ENCODE measurements at places on chromosomes 2 and 18.

- H3K4me3 ChIP-seq: no peak overlapping the region
- no peaks in the 10 kb centered on the region for H3K36me3 ChIP-seq
- H3K27ac ChIP-seq: no peak overlapping the region
- no peaks in the 10 kb centered on the region for H3K27me3 ChIP-seq
- no peaks in the 10 kb centered on the region for H3K4me1 ChIP-seq
- no peak for DNase-seq
Observed at GRCh38 chr18:5266721-5267120, 28.8 kb downstream of the ZBTB14 start.

DNA sequence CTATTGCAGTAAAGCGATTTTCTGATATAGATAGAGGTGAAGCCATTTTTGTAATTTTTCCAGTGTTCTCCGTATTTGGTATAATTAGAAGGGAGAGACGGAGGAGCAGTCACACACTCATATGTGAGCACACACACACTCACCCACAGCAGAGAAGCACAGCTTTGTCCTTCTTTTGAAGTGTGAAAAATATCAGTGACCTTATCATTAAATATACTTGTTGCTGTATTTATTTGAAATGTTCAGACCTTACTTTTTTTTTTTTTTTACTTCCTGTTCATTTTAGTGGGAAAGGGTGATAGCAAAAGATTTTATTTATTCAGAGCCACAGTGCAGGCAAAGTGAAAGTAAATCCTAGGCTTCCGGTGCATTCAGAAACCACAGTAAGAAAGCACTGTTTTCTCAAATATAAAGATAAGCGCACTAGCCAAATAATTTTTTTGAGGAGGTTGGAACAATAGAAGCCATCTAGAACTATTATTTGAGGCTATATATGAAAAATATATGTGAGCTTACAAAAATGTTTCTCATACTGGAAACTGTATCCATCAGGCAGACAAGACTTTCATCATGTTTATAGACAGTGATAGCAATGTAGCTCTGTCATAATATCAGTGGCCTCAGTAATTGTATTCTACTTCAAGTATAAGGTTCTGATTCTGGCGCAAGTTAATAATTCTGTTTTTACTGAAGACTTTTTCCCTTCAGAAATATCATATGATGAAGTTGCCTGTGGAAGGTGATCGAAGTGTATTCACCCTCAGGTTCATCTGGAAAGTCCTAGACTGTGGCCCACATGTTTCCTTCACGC is 37.2 kb downstream of the TSHZ1 start:
- H3K27ac ChIP-seq: peak overlapping the region; percentile 70
- no peak for DNase-seq
- H3K4me3 ChIP-seq: peak overlapping the region; percentile 35
- no peaks in the 10 kb centered on the region for H3K36me3 ChIP-seq

GRCh38 chr2:220959391-220959802 is 612.7 kb downstream of the EPHA4 start:
- no peaks in the 10 kb centered on the region for H3K27me3 ChIP-seq
- H3K27ac ChIP-seq: no peak overlapping the region
- DNase-seq: no peak
- no peaks in the 10 kb centered on the region for H3K36me3 ChIP-seq
- H3K4me3 ChIP-seq: no peak overlapping the region

- no peaks in the 10 kb centered on the region for H3K36me3 ChIP-seq
- H3K27me3 ChIP-seq: no peaks in the 10 kb centered on the region
- H3K4me1 ChIP-seq: no peaks in the 10 kb centered on the region
- no peak for DNase-seq
- no peak overlapping the region for H3K4me3 ChIP-seq
Observed at GRCh38 chr2:140895378-140895777, 1235.4 kb downstream of the LRP1B start.

DNA sequence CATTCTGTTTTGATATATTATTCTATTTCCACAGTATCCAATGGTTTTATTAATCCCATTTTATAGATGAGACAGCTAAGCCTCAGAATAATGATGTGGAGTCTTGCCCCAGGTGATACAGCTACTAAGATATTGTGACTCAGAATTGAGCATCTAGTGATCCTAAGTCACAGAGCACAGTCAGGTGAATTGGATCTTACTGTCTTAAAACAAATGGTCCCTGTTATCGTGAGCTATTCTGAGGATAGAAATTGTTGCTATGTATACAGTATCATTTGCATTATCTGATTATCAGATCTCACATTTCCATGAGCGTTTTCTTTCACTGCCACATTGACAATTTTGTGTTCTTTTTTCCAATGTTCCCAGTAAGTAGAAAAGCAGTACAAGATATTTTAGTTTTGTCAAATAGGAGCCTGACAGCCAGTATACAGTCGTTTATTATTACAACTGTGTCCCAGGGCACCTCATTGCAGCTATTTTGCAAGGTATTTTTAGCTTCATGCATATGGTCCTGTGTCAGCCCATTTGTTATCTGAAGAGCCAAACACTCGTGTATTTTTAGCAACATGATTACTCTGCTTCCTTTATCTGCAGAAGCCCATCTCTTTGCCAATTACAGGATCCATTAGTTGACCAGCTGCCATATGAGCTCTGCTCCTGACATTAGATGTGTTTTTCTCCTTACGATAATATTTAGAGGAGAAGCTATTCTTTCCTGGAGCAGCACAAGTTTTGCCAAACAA is 25.1 kb upstream of the SGPP2 start:
- H3K27ac ChIP-seq: no peak overlapping the region
- DNase-seq: no peak

- no peak for DNase-seq
- no peak overlapping the region for H3K4me3 ChIP-seq
- H3K36me3 ChIP-seq: no peaks in the 10 kb centered on the region
- H3K27ac ChIP-seq: no peak overlapping the region
- H3K27me3 ChIP-seq: no peaks in the 10 kb centered on the region
Observed at GRCh38 chr2:171807831-171808393, 86.1 kb downstream of the SLC25A12 start.

DNA sequence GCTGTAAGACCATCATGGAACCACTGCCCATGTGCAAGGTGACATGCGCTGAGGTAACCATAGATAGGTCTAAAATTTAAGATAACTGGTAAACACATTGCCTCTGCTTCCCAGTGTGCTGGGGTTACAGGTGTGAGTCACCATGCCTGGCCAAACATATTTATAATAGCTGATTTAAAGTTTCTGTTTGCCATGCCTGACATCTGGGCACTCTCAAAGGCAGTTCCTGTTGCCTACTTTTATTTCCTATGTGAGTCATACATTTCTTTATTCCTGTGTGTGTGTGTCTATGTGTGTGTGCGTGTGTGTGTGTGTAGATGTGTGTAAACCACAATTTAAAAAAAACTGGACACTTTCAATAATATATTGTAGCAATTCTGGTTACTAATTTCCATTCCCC is 415.2 kb upstream of the NETO1 start:
- H3K4me1 ChIP-seq: no peaks in the 10 kb centered on the region
- no peak overlapping the region for H3K4me3 ChIP-seq
- no peaks in the 10 kb centered on the region for H3K27me3 ChIP-seq
- no peaks in the 10 kb centered on the region for H3K36me3 ChIP-seq

- H3K36me3 ChIP-seq: no peaks in the 10 kb centered on the region
- no peaks in the 10 kb centered on the region for H3K4me1 ChIP-seq
- no peak overlapping the region for H3K4me3 ChIP-seq
- DNase-seq: no peak
Observed at GRCh38 chr2:19801367-19802080, 100.3 kb downstream of the TTC32 start.

DNA sequence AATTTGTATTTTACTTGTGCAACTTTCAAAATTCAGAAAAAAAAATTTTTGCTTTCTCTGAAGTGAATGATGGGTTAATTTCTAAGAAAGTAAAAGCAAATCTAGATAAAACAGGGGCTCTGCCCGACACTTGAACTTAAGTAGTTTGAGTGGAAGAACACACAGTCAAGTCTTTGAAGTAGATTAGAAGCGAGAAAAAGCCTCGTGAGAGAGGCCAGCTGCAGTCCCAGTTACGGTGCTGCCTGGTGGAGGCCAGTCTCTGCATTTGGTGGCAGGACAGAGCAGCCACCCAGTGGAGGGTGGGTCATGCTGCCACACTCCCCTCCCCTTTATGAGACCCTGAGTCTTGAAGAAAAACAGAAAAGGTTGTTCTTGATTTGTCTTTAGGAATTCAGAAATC is 81.8 kb downstream of the INPP5D start:
- H3K4me3 ChIP-seq: no peak overlapping the region
- H3K4me1 ChIP-seq: no peaks in the 10 kb centered on the region
- H3K36me3 ChIP-seq: no peaks in the 10 kb centered on the region
- no peak overlapping the region for H3K27ac ChIP-seq

DNA sequence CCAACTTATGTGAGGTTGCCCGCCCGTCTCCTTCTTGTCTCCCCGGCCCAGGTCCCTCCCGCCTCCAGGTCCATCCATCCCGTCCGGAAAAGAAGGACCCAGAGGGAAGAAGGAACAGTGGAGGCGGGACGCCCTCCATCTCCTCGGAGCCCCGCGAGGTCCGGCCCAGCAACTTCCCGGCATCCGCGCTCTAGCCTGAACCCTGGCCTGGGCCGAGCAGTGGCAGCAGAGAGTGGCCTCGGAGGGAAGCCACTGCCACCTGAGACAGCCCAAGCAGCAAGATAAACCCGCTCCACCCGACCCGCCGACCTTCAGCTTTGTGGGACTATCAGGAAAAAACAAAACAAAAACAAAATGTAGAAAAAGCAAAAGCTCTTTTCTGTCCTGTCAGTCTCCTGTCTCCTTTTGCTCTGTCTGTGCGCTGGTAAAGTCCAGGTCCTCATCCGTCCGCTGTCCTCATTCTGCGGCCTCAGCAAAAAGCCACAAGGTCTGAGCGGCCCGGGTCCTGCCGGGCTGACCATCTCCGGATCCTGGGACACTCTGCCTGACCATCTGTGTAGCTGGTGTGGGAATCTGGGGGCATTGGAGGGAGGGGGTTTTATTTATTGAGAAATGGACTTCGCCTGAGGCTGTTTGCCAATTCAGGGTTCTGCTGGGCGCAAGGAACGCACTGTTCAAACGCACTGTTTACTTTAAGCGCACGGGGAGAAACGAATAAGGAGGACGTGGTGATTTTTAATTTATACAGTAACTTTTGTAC is 3.1 kb downstream of the DLX1 start:
- no peak overlapping the region for H3K27ac ChIP-seq
- H3K27me3 ChIP-seq: peaks cover 94% of the 10 kb centered on the region
- no peaks in the 10 kb centered on the region for H3K4me1 ChIP-seq
- no peak overlapping the region for H3K4me3 ChIP-seq

DNA sequence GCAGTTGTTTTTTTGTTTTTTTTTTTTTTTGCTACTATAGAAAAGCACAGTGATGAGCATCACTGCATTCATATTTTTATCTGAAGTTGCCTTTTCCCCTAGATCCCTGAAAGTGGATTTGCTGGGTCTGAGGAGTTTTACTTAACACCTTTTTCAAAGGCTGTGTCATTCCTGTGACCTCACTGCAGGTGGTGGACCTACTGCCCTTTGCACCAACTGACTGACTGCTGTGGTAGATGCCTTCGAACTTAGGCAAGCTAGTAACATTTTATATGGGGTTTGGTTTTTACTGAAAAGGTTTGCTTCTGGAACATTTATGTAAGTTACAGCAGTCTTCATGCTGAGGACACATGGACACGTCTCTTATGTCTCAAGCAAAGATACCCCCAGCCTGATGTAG is 36.2 kb downstream of the SPTBN1 start:
- DNase-seq: no peak
- H3K4me3 ChIP-seq: no peak overlapping the region
- no peaks in the 10 kb centered on the region for H3K4me1 ChIP-seq
- no peak overlapping the region for H3K27ac ChIP-seq
- H3K27me3 ChIP-seq: no peaks in the 10 kb centered on the region

DNA sequence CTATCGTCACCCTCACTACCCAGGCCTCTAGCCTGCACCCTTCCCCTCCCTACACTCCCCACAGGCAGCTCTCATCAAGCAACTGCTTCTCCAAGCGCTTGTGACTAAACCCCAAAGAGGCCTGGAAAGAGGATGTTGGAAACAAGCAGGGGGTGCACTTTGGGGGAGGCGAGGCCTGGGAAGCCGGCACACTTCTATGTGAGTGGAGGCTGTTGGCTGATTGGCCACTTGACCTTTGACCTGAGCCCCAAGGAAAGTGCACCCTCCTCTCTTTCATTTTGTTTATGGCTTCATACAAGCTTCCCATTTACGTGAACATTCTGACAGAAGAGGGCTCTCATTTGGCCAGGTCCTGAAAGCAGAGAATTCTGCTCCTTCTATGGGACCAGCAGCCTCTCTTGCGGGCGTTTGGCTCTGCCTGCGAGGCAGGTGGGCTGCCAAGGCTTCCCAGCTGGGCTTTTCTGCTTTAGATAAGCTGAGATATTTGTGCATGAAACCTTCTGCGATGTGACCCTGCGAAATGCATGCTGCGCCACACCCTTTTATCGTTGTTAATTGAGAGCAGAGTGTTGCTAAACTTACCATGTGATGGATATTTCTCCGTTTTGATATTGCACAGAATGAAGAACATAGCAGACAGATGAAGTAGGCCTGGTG is 134.8 kb upstream of the NCK2 start:
- no peak for DNase-seq
- no peak overlapping the region for H3K27ac ChIP-seq
- no peaks in the 10 kb centered on the region for H3K36me3 ChIP-seq
- no peak overlapping the region for H3K4me3 ChIP-seq

DNA sequence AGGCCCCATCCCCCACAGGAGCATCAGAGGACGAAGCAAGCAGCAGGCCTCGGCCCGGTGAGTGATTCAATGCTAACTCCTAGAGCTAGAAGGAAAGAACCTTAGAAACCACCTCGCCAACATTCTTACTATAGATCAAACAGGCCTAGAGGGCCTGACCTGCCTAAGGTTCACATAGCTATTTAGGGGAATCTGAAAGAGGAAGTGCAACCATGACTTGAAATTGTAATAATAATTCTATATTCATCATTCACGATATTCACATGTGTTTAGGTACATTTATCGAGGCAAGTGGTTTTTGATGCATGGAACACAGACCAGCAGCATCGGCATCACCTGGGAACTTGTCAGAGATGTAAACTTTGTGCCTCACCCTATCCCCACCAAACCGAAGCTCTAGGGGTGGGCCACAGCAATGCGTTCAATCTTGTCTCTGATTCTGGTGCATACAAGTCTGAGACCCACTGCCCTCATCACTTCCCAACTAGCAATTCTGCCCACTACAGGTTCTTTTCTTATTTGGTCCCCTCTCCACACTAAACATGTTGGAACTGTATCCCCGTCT is 78.0 kb upstream of the DNMT3A start:
- no peaks in the 10 kb centered on the region for H3K27me3 ChIP-seq
- no peak overlapping the region for H3K4me3 ChIP-seq
- peaks cover 18% of the 10 kb centered on the region for H3K4me1 ChIP-seq
- no peak for DNase-seq
- H3K27ac ChIP-seq: no peak overlapping the region

DNA sequence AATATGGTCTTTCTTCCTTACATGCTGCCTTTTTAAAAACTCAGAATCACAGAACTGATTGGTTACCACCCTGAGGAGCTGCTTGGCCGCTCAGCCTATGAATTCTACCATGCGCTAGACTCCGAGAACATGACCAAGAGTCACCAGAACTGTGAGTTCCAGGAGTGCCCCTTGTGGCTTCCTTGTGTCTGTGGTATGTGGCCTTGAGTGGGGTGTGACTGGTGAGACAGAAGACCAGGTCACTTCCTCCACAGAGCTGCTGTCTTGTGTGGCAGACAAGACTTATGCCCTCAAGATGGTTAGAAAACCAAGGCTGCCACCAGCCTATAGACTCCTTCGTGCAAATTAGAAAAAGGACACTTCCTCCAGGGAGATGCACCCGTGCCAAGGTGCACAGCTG is 72.6 kb downstream of the EPAS1 start:
- no peaks in the 10 kb centered on the region for H3K27me3 ChIP-seq
- H3K27ac ChIP-seq: no peak overlapping the region
- no peak for DNase-seq
- H3K36me3 ChIP-seq: peaks cover 12% of the 10 kb centered on the region
